Activated effector memory CD4-positive, alpha-beta T cell treated with Interleukin-2 at 50 U/mL for 16 hours (primary cell): ENCODE measurements at places on chromosomes 1 and 21.

GRCh38 chr1:48654606-48655210, 122.0 kb downstream of the BEND5 start:
- DNase-seq = no peak

DNA sequence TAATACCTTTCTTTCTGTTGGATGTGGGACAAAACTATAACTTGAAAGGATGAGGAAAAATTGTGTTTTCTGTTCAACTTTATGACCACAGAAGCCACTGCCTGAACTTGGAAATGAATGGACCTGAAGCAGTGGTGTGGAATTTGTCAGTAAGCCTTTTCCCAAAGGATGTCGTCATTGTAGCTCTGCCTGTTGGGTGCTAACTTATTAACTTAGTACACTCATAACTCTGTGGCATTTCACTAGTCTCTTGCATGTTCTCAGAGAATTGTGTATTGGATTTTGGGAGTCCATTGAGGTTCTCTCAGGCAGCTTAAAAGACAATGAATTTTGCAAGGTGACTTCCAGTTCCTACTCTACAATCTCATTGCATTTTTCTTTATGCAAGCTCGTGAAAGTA, 49.6 kb downstream of the KCNK2 start:
- DNase-seq = no peak

- DNase-seq = no peak
Measured at GRCh38 chr1:196387766-196388165, 220.5 kb downstream of the KCNT2 start.

- DNase-seq = no peak
Measured at GRCh38 chr1:181746224-181746623, 262.9 kb downstream of the CACNA1E start.

DNA sequence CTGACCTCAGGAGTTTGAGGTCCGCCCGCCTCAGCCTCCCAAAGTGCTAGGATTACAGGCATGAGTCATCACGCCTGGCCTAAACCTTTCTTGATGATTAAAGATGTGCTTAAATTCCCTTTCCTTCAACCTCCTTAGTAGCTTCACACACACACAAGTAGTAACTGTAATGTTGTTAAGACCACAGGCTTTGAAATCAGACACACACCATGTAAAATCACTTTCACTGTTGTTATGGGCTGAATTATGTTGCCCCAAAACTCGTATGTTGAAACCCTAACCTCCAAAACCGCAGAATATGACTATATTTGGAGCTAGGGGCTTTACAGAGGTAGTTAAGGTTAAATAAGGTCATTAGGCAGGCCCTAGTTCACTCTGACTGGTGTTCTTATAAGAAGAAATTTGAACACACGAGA, 180.2 kb downstream of the NR5A2 start:
- no peak for DNase-seq

DNA sequence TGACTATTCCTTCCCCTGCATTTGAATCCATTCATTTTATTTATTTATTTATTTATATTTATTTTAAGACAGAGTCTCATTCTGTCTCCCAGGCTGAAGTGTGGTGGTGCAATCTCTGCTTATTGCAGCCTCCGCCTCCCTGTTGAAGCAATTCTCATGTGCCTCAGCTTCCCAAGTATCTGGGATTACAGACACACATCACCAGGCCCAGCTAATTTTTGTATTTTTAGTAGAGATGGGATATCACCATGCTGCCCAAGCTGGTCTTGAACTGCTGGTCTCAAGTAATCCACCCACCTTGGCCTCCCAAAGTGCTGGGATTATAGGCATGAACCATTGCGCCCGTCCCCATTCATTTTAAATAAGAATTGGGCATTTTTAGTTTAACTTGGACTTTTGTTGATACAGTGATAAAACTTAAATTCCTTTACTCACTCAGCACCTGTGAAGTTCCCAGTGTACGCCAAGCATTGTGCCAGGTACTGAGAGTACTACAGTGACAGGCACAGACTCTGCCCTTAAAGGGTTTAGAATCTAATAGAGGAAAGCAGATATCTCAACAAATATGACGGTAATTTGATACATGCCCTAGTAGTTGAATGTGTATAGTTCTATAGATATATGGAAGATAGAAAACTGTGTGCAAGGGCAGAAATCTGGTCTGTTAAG, 90.5 kb downstream of the PTPRC start:
- no peak for DNase-seq

GRCh38 chr21:36516281-36516680, 36.4 kb upstream of the CLDN14 start:
- no peak for DNase-seq

- DNase-seq = no peak
Measured at GRCh38 chr1:177975588-177976495, 6.0 kb upstream of the SEC16B start.

- DNase-seq = no peak
Measured at GRCh38 chr1:226825746-226826100, 44.7 kb upstream of the PSEN2 start.

DNA sequence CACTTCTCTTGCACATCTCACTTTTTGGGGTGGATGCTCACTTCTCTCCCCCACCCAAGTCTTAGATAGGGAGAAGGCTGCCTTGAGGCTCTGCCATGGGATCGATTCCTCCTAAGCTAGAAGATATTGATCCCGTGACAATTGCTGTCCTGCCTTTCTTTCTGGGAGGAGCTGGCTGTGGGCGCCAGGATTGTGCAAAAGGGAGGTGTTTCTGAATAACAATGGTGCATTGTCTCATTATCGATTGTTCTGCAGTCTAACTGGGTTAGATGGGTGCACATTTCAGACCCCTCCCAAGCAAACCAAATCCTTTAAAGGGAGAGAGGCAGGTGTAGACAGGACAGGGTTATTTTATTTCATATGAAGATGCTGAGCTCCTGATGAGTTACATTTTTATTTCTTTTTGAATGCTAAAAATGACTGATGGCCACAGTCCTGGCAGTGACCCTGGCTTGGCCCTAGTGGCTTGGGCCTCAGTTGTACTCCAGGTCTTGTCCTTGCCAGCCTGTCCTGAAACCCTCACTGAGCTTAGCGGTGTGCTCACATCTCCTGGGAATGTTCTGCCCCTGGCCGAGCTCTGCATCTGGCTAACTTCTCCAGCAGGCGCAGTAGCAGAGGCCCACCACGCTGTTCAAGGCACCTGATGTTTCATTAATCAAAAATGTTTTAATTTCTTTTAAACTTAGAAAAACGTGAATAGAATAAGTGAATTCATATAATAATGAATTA, 99.0 kb upstream of the KAZN start:
- no peak for DNase-seq

DNA sequence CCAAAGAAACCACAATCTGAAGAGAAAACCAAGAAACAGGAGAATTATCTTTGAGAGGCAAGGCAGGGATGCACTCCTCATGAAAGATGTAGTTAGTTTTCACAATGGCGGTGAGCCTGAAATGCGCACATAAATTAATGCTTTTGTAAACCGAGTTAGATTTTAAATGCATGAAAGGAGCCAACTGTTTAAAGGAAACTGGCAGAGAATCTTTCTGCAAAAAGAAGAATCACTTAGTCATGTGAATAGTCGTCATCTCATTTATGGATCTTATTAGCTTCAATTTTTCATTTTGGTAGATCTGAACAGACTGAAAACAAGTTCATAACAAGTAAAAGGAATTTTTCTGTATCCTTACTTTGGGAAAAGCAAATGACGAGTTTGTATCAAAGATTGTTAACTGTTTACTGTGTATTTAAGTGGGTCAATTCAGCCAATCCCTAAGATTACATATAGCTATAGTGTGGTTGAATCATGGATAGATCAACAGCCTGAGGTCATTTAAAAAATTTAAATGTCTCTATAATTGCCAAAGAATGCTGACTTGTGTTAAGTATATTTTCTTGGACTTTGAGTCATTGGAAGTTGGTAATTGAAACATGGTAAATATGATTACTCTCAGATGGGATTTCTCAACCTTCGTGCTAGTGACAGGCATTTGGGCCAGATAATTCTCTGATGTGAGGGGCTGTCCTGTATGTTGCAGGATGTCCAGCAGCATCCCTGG, 226.6 kb upstream of the KAZN start:
- DNase-seq = no peak

DNA sequence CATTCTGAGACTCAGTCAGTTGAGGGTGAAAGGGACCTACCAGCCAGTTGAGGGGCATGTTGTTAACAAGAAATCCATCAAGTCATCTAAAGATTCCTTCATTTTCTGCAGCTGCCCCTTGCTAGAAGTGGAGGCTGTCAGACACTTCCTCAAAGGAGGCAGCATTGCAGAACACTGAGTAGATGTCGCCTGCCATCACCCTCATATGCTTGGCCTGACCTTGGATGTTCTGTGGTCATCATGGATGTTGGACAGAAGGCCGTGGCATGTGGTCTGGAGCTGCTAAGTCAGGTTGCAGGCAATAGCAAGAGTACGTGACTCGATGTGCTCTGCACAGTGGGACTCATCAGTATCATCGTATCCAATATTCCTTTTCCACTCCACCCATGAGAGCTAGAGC, 70.6 kb downstream of the GATAD2B start:
- no peak for DNase-seq

- DNase-seq = no peak
Measured at GRCh38 chr1:53642215-53642555, 96.8 kb downstream of the GLIS1 start.

DNA sequence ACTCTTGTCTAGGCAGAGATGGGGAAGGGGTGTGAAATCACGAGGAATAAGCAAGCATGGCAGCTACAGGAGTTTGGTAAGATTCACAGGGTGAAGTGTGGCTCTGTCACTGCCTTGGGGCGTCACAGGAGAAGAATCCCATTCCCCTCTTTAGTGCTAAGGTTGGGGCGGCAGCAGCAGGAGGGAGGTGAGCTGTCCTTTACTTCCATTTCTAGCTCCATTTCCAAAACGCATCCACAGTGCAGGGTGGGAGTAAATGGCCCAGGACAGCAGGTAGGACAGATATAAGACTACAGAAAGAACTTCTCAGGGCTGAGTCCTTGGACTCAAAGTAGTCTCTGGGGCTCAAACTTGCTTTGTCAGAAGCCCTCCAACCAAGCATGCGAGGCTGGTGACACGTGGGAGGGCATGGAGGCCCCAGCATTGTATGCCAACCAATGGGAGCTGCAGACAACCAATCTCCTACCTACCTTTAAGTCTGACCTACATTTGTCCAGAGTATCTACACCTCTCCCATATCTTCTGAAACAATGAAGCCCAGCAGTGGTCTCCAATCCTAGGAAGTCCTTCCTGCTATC, 8.5 kb downstream of the MEF2D start:
- no peak for DNase-seq

- no peak for DNase-seq
Measured at GRCh38 chr1:116544588-116545358, 26.1 kb downstream of the CD58 start.

- DNase-seq = no peak
Measured at GRCh38 chr21:36858320-36858957, 108.0 kb downstream of the HLCS start.

- DNase-seq = no peak
Measured at GRCh38 chr1:181140398-181140797, 51.9 kb downstream of the IER5 start.

DNA sequence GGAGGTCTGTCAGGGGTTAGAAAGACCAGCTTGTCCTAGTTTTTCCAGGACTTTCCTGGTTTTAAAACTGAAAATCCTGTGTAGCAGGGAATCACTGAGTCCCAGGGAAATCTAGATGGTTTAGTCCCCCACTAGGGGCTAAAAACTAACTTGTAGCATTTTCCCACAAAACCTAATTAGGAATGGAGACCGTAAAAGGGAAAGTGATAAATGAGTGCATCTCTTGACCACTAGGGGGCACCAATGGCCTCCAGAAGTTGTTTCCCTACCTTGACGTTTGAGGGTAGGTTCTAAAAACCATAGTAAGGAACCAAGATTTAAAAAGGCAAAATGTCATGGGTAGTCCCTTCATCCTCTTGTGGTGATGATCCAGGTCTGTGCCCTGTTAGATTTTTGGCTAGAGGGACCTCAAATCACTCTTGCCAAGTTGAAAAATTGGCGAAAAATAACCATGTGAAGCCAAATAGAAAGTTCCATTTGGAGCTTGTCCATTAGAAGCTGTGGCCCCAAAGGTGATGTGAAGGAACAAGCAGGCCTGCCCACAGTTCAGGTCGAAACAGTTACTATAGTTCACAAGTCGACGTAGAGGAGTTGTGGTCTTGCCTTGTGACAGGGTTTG, 24.5 kb downstream of the CLIC6 start:
- DNase-seq = no peak
